Esophagus squamous epithelium (tissue), 5 donors: ENCODE measurements at places on chromosomes 3 and 15.

GRCh38 chr3:3089017-3089416 lies 21.2 kb downstream of the IL5RA start:
- H3K27me3 ChIP-seq: no peaks in the 10 kb centered on the region
- no peaks in the 10 kb centered on the region for H3K4me1 ChIP-seq

- H3K36me3 ChIP-seq: no peaks in the 10 kb centered on the region
- no peak overlapping the region for H3K27ac ChIP-seq
- H3K4me1 ChIP-seq: no peaks in the 10 kb centered on the region
- no peak for DNase-seq
Measured at GRCh38 chr15:100729461-100729860, 127.1 kb downstream of the ASB7 start.

DNA sequence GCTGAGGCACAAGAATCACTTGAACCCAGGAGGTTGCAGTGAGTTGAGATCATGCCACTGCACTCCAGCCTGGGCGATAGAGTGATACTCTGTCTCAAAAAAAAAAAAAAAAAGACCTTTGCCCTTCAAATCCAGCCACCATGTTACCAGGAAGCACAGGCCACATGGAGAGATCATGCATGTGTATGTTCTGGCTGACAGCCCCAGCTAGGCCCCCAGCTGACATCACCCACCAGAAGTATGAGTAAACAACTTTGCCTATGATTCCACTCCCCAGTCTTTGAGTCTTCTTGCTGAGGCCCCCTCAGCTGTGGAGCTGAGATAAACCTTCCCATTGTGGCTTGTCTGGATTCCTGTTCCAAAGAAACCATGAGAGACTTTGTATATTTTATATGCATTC lies 3.3 kb upstream of the ARIH2 start:
- peaks cover 15% of the 10 kb centered on the region for H3K4me1 ChIP-seq
- H3K36me3 ChIP-seq: no peaks in the 10 kb centered on the region
- no peak overlapping the region for H3K4me3 ChIP-seq
- DNase-seq: no peak

GRCh38 chr15:90892498-90893174 lies 8.3 kb downstream of the FES start:
- peaks cover 16% of the 10 kb centered on the region for H3K36me3 ChIP-seq
- H3K4me1 ChIP-seq: no peaks in the 10 kb centered on the region
- no peaks in the 10 kb centered on the region for H3K27me3 ChIP-seq
- no peak overlapping the region for H3K4me3 ChIP-seq
- no peak for DNase-seq

- H3K27ac ChIP-seq: no peak overlapping the region
- no peaks in the 10 kb centered on the region for H3K36me3 ChIP-seq
- no peak for DNase-seq
- H3K27me3 ChIP-seq: no peaks in the 10 kb centered on the region
- peaks cover 4% of the 10 kb centered on the region for H3K4me1 ChIP-seq
Measured at GRCh38 chr3:140242818-140243276, 307.9 kb downstream of the CLSTN2 start.
